Lung (tissue), 17 donors: ENCODE measurements at places on chromosomes 1 and 21. TPM values are rescaled to one million over a fixed set of nuclear protein-coding genes. Genes with fewer than 3 reads are reported as not detected.

Gene PLEKHN1
- total RNA-seq, result 2.0 TPM

Gene FCGR2B
- total RNA-seq, result 12.3 TPM

- H3K4me3 ChIP-seq, result no peak overlapping the region
- H3K36me3 ChIP-seq, result no peaks in the 10 kb centered on the region
Measured at GRCh38 chr1:24540906-24541710, 14.8 kb upstream of the NCMAP start.

GRCh38 chr1:145877923-145878486 is 7.7 kb downstream of the ANKRD35 start:
- no peaks in the 10 kb centered on the region for H3K27me3 ChIP-seq
- no peaks in the 10 kb centered on the region for H3K4me1 ChIP-seq
- DNase-seq, result no peak

DNA sequence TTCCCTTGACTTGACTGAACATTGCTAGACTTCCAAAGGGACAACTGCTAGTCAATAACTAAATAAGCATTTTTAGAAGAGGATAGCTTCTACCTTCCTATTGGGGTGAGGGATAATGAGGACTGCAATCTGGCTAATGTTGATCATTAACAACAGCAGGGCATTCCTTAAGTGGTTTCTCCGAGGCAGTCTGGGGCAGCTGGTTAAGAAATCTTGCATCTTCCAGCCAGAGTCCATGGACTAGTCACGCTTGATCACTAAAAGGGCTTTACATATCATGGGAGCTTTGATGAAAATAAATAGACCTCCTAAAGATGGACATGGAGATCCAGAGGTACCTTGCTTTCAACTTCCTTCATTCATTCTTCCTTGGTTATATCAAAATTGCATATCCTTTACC is 329.4 kb upstream of the ESRRG start:
- DNase-seq, result no peak
- H3K4me1 ChIP-seq, result no peaks in the 10 kb centered on the region
- H3K4me3 ChIP-seq, result no peak overlapping the region

GRCh38 chr1:222167111-222167510 is 380.8 kb downstream of the HHIPL2 start:
- no peaks in the 10 kb centered on the region for H3K4me1 ChIP-seq
- no peaks in the 10 kb centered on the region for H3K36me3 ChIP-seq
- H3K4me3 ChIP-seq, result no peak overlapping the region
- no peak overlapping the region for H3K27ac ChIP-seq
- peaks cover 2% of the 10 kb centered on the region for H3K27me3 ChIP-seq

Gene DMBX1
- total RNA-seq, result 0.09 TPM

- H3K27me3 ChIP-seq, result no peaks in the 10 kb centered on the region
- H3K4me1 ChIP-seq, result peaks cover 4% of the 10 kb centered on the region
- H3K27ac ChIP-seq, result no peak overlapping the region
- H3K4me3 ChIP-seq, result no peak overlapping the region
- no peak for DNase-seq
- no peaks in the 10 kb centered on the region for H3K36me3 ChIP-seq
Measured at GRCh38 chr1:114235960-114236359, 82.3 kb upstream of the SYT6 start.

DNA sequence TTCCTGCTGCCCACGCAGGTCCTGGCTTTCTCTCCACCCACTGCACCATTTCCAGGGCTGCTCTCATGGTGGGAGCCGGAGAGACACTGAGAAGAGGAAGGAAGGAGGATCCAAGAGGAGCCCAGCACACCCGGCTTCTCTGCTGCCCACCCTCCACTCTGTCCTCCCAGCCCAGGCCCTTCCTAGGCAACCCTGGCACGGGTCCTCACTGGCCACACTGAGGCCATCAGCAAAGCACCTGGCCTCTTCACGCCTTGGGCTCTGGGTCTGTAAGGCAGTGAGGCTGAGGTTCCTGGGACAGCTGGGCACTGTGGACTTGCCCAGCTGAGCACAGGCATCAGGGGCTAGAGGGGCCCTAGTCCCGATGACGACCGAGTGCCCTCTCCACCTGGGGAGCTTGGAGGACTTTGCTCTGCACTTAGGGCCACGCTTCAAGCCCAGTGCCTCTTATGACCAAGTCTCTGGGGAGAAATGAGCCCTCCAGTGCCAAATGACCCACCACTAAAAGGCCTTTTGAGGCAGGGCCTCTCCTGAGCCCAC is 43.1 kb downstream of the PDE9A start:
- H3K27me3 ChIP-seq, result no peaks in the 10 kb centered on the region

- H3K4me3 ChIP-seq, result no peak overlapping the region
- H3K27ac ChIP-seq, result no peak overlapping the region
- no peaks in the 10 kb centered on the region for H3K4me1 ChIP-seq
- no peaks in the 10 kb centered on the region for H3K27me3 ChIP-seq
- H3K36me3 ChIP-seq, result no peaks in the 10 kb centered on the region
Measured at GRCh38 chr21:43918385-43918947, 53.4 kb downstream of the AGPAT3 start.

DNA sequence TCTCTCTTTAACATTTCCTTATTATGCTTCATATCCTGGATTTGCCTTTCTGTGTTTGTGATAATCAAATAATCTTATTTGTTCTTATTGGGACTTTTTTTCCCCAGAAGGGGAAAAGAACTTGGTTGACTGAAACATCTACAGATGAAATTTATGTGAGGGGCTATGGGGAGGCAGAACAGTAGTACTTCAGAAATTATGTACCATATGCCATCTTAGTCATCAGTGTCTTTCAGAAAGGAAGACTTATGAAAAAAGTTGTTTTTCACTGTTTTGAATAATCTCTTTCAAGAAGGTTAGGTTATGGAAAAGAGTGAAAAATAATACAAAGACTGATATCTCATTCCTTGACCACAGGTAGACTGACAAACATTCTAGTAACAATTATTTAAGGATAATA is 30.2 kb upstream of the TRAF5 start:
- no peak for DNase-seq
- peaks cover 7% of the 10 kb centered on the region for H3K36me3 ChIP-seq
- no peaks in the 10 kb centered on the region for H3K4me1 ChIP-seq
- no peak overlapping the region for H3K4me3 ChIP-seq
- no peaks in the 10 kb centered on the region for H3K27me3 ChIP-seq
- no peak overlapping the region for H3K27ac ChIP-seq

Gene RAP1A
- 82.9 TPM for total RNA-seq

Gene GBP7
- 0.09 TPM for total RNA-seq

DNA sequence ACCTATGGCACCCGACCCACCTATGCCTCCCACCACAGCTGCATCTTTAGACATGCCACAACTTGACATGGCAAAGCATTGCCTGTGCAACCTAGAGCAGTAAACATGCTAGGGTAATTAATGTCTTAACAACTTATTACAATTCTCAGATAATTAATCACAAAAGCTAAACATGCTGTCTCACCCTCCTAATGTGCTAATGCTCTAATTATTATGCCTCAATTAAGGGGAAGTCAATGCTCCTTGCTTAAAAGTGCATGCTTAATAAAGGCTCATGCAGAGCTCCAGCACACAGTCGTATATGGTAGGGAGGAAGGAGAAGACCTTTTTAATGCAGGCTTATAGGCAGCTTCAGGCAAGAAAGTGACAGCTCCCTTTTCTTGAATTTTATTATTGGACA is 396.0 kb downstream of the SEC16B start:
- no peaks in the 10 kb centered on the region for H3K36me3 ChIP-seq
- no peak for DNase-seq
- H3K4me3 ChIP-seq, result no peak overlapping the region
- H3K27me3 ChIP-seq, result no peaks in the 10 kb centered on the region
- no peaks in the 10 kb centered on the region for H3K4me1 ChIP-seq

- H3K27ac ChIP-seq, result no peak overlapping the region
- H3K27me3 ChIP-seq, result no peaks in the 10 kb centered on the region
- no peak for DNase-seq
- no peak overlapping the region for H3K4me3 ChIP-seq
Measured at GRCh38 chr1:35220976-35221375, 28.0 kb upstream of the SFPQ start.

- no peaks in the 10 kb centered on the region for H3K27me3 ChIP-seq
- DNase-seq, result peak; percentile 64
- no peak overlapping the region for H3K27ac ChIP-seq
- no peaks in the 10 kb centered on the region for H3K36me3 ChIP-seq
Measured at GRCh38 chr1:91779548-91780021, 106.4 kb downstream of the TGFBR3 start.

DNA sequence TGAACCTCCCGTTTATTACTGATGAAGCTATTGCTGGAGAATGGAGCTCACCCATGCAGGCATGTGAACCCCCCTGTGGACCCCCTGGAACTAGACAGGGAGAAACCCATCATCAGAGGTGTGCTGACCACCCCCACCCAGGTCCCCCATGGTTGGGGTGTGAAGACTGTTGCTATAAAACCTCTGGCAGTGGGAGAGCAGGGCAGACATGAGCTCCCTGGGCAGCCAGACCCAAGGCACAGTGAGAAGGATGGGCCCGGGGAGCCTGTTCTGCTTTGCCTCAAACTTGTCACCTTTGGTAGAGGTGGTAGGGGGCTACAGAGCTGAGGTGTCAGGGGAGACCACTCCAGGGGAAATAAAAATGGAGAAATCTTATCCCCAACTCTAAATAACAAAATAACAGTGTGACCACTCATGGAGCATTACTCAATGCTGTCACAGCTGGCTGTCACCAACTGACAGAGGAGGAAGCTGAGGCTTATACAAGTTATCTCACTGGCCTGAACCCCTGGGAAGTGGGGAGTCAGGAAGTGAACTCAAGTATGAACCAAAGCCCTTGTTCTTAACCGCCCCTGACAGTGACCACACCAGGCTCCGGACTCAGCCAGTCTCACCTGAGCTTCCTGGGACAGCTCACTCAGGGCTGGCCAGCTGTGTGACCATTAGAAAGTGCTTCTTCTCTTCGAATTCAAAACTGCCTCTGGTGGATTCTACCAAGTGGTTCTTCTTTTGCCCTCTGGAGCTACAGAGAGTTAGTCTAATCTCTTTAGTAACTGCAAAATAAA is 698.8 kb downstream of the MATN1 start:
- no peaks in the 10 kb centered on the region for H3K4me1 ChIP-seq
- no peak overlapping the region for H3K4me3 ChIP-seq
- H3K27me3 ChIP-seq, result no peaks in the 10 kb centered on the region
- H3K27ac ChIP-seq, result no peak overlapping the region
- no peaks in the 10 kb centered on the region for H3K36me3 ChIP-seq
